M059J (cell line): ENCODE measurements at places on chromosomes 1 and 21. TPM values are rescaled to one million over a fixed set of nuclear protein-coding genes. Genes with fewer than 3 reads are reported as not detected.

MRTO4 gene
- 34.9 and 35.0 TPM in 2 replicates for total RNA-seq

CYP4A11 gene
- total RNA-seq = not detected in 2 replicates

OR2L3 gene
- not detected in 2 replicates for total RNA-seq

CDK18 gene
- total RNA-seq = 0.12 and 1.2 TPM in 2 replicates

LRRC40 gene
- total RNA-seq = 18.2 and 26.9 TPM in 2 replicates

TRIM58 gene
- total RNA-seq = not detected in 2 replicates

KCNJ9 gene
- total RNA-seq = not detected in 2 replicates

GIPC2 gene
- total RNA-seq = 1.0 and 1.7 TPM in 2 replicates

TXNDC12 gene
- 91.3 and 116 TPM in 2 replicates for total RNA-seq

ABCA4 gene
- total RNA-seq = 0.15 TPM in 1 of 2 replicates, not detected in the other

LRRIQ3 gene
- total RNA-seq = 0.37 and 2.7 TPM in 2 replicates

OPRD1 gene
- not detected in 2 replicates for total RNA-seq

PLEKHN1 gene
- 2.4 and 4.5 TPM in 2 replicates for total RNA-seq

CD53 gene
- total RNA-seq = 0.15 and 0.30 TPM in 2 replicates

WDR26 gene
- 37.9 and 58.6 TPM in 2 replicates for total RNA-seq

CAPN8 gene
- total RNA-seq = not detected in 2 replicates

RGS13 gene
- 0.20 TPM in 1 of 2 replicates, not detected in the other for total RNA-seq

EIF2D gene
- total RNA-seq = 34.7 and 39.0 TPM in 2 replicates

OR2M3 gene
- total RNA-seq = not detected in 2 replicates

SIPA1L2 gene
- total RNA-seq = 25.5 and 45.0 TPM in 2 replicates

PANK4 gene
- total RNA-seq = 9.0 and 18.0 TPM in 2 replicates

KCNE2 gene
- total RNA-seq = 0.10 TPM in 1 of 2 replicates, not detected in the other

RGS16 gene
- total RNA-seq = not detected in 2 replicates

SLC2A5 gene
- 4.2 and 7.1 TPM in 2 replicates for total RNA-seq

FLG2 gene
- not detected in 2 replicates for total RNA-seq

APOBEC4 gene
- total RNA-seq = not detected in 2 replicates

ARTN gene
- 4.0 and 4.4 TPM in 2 replicates for total RNA-seq
